ENCODE measurements at places on chromosomes 2 and 18. TPM values are rescaled to one million over a fixed set of nuclear protein-coding genes. Genes with fewer than 3 reads are reported as not detected.

DNA sequence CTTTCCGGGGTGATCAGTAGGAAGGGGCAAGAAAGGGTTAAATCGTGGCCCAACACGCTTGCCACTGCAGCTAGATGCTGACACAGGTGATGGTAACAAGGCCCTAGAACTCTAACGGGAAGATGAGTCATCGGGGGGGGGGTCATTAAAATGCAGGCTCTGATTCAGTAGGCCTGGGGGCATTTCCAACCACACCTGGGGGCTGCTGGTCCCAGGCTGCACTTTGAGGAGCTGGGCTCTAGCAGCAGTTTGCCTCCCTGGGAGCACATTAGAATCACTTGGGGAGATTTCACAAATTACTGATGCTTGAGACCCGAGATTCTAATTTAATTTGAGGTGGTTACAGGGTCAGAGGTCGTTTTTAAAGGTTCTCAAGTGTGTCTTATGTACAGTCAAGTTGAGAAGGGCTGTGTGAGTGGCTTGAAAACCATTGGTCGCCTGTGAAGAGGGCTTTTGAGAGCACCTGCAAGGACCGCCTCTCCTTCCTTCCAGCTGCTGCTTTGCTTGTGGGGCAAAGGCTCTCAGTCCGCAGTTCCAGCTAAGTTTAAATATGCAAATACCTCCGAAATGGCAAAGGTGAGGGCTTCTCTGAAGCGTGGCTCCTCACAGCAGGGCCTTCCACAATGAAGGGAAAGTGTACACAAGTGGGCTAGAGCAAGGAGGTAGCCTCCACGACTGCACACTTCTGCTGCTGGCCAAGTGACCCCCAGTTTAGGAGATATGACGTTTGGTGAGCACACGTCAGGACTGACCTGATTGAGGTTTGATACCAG is 128.0 kb upstream of the MSH6 start:
- H3K27ac ChIP-seq, result no peak overlapping the region
- H3K27me3 ChIP-seq, result peaks cover 3% of the 10 kb centered on the region
- no peaks in the 10 kb centered on the region for H3K36me3 ChIP-seq

The RGPD4 gene
- total RNA-seq, result 0.54 TPM

GRCh38 chr2:138626148-138626547 is 124.6 kb downstream of the SPOPL start:
- H3K36me3 ChIP-seq, result no peaks in the 10 kb centered on the region
- DNase-seq, result no peak
- H3K4me3 ChIP-seq, result no peak overlapping the region
- H3K27ac ChIP-seq, result no peak overlapping the region
- no peaks in the 10 kb centered on the region for H3K4me1 ChIP-seq
- H3K27me3 ChIP-seq, result peaks cover 19% of the 10 kb centered on the region

The GALNT13 gene
- total RNA-seq, result not detected

DNA sequence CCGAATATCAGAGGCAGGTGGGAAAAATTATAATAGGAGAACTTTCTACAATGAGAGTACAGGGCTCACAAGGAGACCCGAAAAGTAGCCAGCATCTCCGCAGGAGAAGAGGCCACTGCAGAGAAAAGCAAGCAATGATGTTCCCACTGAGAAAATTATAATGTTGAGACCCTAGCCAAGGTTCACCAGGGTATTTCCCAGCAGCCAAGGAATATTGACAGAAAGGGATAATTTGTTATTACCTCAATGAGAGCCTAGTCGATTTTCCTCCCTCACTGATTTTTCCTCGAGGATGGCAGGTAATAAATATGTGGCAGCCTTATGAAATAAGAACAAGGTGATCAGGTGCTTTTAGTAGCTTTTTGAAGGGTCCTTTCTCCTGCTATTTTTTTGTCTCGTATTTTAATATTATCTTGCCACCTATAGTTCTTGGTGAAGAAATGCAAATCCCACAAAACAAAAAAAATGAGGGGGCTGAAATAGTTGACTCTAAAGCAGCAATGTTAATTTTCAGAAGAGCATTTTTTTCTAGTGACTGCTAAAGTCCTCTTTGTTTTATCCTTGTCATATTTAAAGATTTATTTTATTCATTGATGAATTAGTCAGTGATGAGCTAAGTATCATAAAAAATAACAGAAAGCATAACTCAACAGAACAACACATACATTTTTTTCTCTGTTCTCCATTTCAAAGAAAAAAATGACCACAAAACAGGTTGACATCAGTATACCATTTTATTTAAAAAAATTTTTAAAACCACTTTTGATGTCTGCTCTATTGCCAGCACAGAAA is 215.4 kb downstream of the KCNE4 start:
- no peaks in the 10 kb centered on the region for H3K4me1 ChIP-seq
- H3K27ac ChIP-seq, result no peak overlapping the region
- no peak for DNase-seq
- no peaks in the 10 kb centered on the region for H3K27me3 ChIP-seq

- H3K27me3 ChIP-seq, result no peaks in the 10 kb centered on the region
- no peak overlapping the region for H3K27ac ChIP-seq
- DNase-seq, result no peak
- H3K36me3 ChIP-seq, result no peaks in the 10 kb centered on the region
Measured at GRCh38 chr2:124343827-124344498, 318.9 kb downstream of the CNTNAP5 start.

- DNase-seq, result no peak
- H3K27me3 ChIP-seq, result no peaks in the 10 kb centered on the region
- no peak overlapping the region for H3K4me3 ChIP-seq
- no peak overlapping the region for H3K27ac ChIP-seq
- no peaks in the 10 kb centered on the region for H3K4me1 ChIP-seq
- peaks cover 51% of the 10 kb centered on the region for H3K36me3 ChIP-seq
Measured at GRCh38 chr2:117936871-117937428, 76.9 kb downstream of the CCDC93 start.

Data from activated CD8-positive, alpha-beta memory T cell treated with anti-CD3 and anti-CD28 coated beads, Interleukin-2, amount 10 ng/mL, durations not matched to agents 7 days and 5 days (primary cell).